ENCODE measurements at places on chromosomes 1 and 21.

DNA sequence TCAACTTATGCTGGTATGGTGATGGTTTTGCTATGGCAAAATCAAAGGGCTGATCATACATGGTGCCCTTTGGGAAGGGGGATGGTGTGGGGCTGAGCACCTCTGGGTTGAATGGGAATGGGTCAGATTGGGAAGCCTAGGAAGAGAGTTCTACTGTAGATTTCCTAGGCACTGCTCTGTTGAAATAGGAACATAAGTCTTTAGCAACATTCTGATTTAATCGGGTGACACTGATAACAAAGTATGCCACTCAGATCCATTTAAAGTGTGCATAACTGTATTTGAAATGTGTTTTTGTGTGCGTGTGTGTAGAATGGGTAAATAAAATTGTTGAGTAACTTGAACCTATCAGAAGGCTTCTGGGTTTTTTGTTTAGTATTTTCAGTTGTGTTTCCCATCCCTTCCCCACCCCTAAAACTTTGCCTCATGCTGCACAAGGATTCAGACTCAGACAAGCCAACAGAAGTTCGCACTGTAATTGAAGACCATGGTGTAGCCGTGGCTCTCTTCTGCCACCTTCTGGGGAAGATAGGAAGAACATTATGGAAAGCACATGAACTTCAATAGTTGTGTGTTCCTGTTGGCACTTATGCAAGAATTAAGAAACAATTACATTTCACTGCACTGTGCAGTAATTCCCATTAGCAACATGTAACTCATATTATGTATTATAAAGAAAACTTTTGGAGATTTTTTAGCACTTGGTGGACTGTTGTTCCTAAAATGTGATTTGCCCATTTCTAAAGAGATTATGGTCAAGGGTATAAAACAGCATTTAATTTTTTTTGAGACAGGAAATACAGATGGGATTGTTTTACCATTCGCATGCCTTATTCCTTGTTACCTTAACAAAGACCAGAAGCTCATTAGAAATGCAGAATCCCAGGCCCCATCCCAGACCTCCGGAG, 10.9 kb upstream of the C4BPB start:
- DNase-seq = peak; percentile 30

DNA sequence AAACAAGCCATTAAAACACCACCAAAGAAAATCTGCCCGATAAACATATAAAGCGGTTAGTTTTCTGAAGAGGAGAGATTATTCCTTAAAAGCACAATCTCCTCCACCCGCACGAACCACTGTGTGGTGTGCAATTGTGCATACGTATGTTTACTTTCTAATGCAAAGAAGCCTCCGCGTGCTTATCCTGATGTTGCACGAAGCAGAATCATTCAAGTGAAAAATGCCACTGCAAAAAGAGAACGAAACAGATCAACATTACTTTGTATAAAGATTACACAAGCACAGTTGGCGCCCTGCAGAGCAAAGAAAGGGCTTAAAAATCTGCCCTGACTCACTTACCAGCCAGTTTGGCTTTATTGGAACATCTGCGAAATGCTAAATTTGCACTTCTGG, 166.8 kb downstream of the ZNF281 start:
- no peak for DNase-seq

DNA sequence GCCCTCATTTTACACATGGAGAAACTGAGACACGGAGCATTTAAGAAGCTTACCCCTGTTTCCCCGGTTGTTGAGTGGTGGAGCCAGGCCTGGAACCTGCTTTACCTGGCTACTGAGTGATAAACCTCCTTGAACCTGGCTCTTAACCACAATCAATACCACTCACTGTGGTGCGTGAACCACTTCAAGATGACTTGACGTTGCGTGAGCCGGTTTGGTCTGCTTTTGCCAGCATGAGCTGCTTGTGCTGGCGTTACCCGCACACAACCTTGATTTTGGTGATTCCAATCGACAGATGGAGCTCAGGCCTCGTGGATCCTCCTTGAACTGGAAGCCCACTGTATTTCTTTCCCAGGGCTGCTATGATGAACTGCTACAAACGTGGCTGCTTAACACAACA, 6.1 kb upstream of the TINAGL1 start:
- peak; percentile 29 for DNase-seq

- DNase-seq = no peak
These were observed 317.7 kb downstream of the MATN1 start for GRCh38 chr1:30405631-30406212.

DNA sequence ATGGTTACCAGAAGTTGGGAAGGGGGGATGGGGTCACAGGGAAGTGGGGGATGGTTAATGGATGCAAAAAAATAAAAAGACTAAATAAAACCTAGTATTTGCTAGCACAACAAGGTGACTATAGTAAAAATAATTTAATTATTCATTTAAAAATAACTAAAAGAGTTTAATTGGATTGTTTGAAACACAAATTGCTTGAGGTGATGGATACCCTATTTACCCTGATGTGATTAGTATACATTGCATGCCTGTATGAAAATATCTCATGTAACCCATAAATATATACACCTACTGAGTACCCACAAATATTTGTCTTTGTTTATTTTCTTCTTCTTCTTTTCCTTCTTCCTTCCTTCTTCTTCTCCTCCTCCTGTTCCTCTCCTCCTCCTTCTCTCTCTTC, 57.8 kb upstream of the MACF1 start:
- DNase-seq = no peak

DNA sequence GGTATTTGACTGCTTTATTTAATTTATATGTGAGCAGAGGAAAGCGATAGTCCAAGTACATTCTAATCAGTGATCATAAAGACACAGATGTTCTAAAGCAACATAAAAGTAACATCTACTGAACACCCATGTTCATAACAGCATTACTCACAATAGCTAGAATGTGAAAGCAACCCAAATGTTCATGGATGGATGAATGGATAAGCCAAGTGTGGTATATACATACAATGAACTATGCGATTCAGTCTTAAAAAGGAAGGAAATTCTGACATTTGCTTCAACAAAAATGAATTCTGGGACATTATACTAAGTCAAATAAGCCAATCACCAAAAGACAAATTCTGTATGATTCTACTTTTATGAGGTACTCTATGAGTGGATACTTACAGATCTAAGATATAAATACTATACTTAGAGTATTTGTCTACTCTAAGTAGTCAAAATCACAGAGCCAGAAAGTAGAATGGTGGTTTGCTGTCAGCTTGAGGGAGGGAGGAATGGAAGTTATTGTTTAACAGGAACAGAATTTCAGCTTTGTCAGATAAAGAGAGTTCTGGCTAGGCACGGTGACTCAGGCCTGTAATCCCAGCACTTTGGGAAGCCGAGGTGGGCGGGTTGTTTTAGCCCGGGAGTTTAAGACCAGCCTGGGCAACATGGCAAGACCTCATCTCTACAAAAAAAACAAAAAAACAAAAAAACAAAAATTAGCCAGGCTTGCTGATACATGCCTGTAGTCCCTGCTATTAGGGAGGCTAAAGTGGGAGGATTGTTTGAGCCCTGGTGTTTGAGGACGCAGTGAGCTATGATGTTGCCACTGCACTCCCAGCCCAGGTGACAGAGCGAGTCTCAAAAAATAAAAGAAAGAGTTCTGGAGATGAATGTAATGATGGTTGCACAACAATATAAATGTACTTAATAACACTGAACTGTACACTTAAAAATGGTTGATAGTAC, 79.7 kb upstream of the ARHGAP29 start:
- no peak for DNase-seq

All from DMS79 (cell line).